ENCODE measurements at places on chromosomes 6 and 20. TPM values are rescaled to one million over a fixed set of nuclear protein-coding genes. Genes with fewer than 3 reads are reported as not detected.

RNF5 gene
- 18.8 TPM for total RNA-seq

PDYN gene
- not detected for total RNA-seq

REM1 gene
- total RNA-seq, result not detected

TSBP1 gene
- not detected for total RNA-seq

KIF13A gene
- total RNA-seq, result 51.8 TPM

CCM2L gene
- not detected for total RNA-seq

TCP11 gene
- total RNA-seq, result 0.56 TPM

TGM2 gene
- 237 TPM for total RNA-seq

Measured in IMR-90 (cell line).